ENCODE measurements at places on chromosomes 5 and 9. TPM values are rescaled to one million over a fixed set of nuclear protein-coding genes. Genes with fewer than 3 reads are reported as not detected.
A peak's percentile ranks its signal among the peaks of the same experiment; 100 is the strongest.

GRCh38 chr9:88320748-88321415, 67.4 kb upstream of the SPIN1 start:
- DNase-seq, result no peak

DNA sequence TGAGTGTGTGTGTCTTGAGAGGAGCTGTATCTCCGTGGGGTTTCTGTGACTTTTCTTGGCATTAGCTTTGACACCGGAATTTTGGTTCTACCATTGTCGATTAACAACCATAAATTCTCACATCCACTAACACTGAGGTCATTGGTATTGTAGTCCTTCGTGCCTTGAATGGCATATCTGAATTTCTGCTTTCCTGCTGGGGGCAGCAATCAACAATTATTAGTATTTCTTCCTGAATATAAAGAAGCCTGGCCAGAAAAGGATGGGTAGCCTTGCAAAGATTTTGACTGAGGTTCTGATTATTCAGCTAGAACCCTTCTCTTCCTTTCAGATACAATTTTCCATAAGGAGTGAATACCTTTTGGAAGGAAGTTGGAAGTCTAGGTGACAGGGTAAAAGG, 33.5 kb upstream of the SHOC1 start:
- DNase-seq, result no peak

- peak; percentile 42 for DNase-seq
Measured at GRCh38 chr5:150653762-150654556, 7.1 kb upstream of the MYOZ3 start.

DNA sequence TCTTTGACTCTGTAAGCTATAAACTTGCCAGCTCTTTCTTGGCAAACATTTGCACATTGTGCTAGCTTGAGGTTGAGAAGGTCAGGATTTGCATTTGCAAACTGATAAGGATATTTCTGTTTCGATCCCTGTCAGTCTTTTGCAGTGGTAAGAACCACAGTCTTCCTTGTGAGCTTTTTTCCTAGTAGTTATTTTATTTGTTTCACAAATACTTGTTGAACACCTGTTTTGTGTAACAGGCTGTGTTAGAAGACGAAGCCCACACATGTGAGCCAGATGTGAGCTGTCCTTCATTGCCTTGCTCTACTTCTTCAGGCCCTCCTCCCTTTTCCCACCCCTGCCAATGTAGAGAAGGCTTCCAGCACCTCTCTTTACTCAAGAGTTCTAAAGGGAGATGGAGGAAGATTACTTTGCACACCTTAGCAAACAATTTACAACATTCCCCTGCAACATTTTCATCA, 327.0 kb upstream of the KLF4 start:
- DNase-seq, result no peak

DNA sequence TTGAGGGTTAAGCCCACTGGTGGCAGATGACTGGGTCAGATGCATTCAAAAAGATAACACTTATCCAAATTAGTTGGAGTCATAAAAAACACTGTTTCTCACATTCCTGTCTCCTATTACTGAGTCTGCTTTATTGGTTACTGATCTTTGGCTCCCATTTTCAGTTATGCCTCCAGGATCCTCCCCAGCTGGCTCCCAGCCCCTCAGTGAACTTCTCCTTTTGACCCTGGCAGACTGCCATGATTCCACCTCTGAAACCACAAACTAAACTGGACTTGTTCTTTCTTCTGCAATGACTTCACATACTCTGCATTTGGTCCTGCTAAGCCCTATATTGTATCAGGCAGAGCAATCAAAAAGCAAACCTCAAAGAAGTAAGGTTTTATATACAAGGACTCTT, 860.8 kb upstream of the DMAC1 start:
- no peak for DNase-seq

Gene NDOR1
- 1.1 TPM for total RNA-seq

DNA sequence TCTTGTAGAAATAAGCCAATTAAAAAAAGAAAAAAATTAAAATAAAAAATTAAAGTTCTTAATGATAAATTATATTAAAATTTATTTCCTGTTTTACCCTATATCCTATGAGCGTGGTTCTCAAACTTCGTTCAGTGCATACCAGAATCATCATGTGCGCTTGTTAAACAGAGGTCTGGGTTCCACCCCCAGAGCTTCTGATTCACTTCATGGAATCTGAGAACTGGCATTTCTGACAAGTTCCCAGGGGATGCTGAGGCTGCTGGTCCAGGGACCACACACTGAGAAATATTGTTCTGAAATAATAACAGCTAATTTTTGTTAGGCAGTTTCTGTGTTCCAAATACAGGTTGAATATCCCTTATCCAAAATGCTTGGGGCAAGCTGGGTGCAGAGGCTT, 79.3 kb downstream of the TMC1 start:
- DNase-seq, result peak; percentile 7

Gene BTNL8
- total RNA-seq, result not detected

Gene SLC6A18
- total RNA-seq, result not detected

- peak; percentile 88 for DNase-seq
Measured at GRCh38 chr5:124742983-124743601, 3.3 kb downstream of the ZNF608 start.

GRCh38 chr9:133970581-133971058, 21.5 kb downstream of the VAV2 start:
- no peak for DNase-seq

- no peak for DNase-seq
Measured at GRCh38 chr9:110832926-110833325, 164.3 kb downstream of the MUSK start.

Gene LURAP1L
- total RNA-seq, result 6.1 TPM

All from IMR-90 (cell line).